ENCODE measurements at places on chromosomes 16 and 17. TPM values are rescaled to one million over a fixed set of nuclear protein-coding genes. Genes with fewer than 3 reads are reported as not detected.

RCVRN gene
- not detected for total RNA-seq

CPHXL2 gene
- total RNA-seq, result not detected

TPSD1 gene
- not detected for total RNA-seq

KCNH6 gene
- total RNA-seq, result not detected

SEZ6 gene
- not detected for total RNA-seq

G6PC1 gene
- not detected for total RNA-seq

ADGRG3 gene
- not detected for total RNA-seq

TEKT1 gene
- total RNA-seq, result not detected

CLDN6 gene
- total RNA-seq, result not detected
